ENCODE measurements at places on chromosomes 16 and 17.

- DNase-seq, result no peak
Observed at GRCh38 chr17:8470447-8471047, 34.9 kb downstream of the NDEL1 start.

- peak; percentile 94 for DNase-seq
Observed at GRCh38 chr17:1087381-1088241, 90.7 kb downstream of the TIMM22 start.

- DNase-seq, result no peak
Observed at GRCh38 chr17:47866941-47867340, 16.0 kb upstream of the SP6 start.

- DNase-seq, result no peak
Observed at GRCh38 chr17:73875346-73875745, 231.1 kb upstream of the SDK2 start.

DNA sequence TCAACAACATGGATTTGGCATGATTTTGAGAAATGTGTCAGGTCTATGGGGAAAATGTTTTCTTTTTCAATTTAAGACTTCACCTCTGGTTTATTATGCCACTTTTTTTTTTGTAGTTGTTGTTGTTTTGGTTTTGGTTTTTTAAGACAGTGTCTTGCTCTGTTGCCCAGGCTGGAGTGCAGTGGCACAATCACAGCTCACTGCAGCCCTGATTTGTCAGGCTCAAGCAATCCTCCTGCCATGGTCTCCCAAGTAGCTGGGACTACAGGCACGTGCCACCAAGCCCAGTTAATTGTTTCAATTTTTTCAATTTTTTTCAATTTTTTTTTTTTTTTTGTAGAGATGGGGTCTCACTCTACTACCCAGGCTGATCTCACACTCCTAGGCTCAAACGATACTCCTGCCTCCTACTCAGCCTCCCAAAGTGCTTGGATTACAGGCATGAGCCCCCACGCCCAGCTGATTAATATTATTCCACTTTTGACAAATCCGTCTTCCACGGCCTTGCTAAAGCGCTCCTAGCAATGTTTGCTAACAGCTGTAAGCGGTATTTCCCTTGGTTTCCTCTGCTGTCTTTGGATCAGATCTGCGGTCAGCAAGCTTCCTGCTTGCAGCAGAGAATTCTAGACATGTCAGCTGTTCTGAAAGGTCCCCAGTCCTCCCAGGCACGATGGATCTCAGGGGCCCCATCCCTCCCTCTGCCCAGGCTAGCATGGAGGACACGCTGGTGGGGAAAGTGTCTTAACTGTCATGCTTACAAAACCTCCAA, 7.0 kb upstream of the MILR1 start:
- peak; percentile 65 for DNase-seq

GRCh38 chr16:80947708-80948625, 58.7 kb downstream of the CMC2 start:
- DNase-seq, result no peak

DNA sequence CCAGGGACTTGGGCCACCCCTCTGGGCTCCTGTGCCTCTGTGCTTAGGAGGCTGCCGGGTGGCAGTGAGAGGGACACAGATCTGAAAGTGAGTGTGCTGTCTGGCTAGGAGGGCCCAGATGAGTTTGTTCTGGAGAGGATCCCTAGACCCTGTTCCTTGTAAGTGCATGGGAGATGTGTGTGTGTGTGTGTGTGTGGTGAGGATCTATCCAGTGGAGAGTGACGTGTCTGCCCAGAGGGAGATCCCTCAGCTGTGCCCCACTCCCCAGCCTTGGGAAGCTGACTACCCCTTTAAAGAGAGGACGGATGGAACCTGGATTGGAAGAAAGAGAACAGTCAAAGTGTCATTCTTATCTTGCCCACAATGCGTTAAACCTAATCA, 25.5 kb upstream of the CDC42EP4 start:
- no peak for DNase-seq

DNA sequence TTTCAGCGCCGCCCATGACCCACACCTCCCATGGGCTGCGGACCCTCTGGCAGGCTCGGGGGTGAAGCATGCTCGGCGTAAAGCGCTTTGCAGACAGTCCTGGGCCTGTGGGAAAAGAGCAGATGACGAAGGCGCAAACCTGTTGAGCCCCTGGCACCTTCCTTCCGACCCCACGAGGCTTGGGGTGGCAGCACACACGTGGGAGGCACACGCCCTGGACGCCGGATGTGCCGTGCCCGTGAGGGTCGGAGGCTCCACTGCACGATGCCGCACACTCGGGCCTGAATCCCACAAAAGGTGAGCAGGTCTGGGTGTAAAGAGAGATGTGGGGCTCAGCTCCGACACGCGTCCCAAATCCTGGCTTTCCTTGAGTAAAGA, 71.1 kb downstream of the LMF1 start:
- no peak for DNase-seq

GRCh38 chr17:42192189-42193126, 1.8 kb downstream of the GHDC start:
- DNase-seq, result no peak

DNA sequence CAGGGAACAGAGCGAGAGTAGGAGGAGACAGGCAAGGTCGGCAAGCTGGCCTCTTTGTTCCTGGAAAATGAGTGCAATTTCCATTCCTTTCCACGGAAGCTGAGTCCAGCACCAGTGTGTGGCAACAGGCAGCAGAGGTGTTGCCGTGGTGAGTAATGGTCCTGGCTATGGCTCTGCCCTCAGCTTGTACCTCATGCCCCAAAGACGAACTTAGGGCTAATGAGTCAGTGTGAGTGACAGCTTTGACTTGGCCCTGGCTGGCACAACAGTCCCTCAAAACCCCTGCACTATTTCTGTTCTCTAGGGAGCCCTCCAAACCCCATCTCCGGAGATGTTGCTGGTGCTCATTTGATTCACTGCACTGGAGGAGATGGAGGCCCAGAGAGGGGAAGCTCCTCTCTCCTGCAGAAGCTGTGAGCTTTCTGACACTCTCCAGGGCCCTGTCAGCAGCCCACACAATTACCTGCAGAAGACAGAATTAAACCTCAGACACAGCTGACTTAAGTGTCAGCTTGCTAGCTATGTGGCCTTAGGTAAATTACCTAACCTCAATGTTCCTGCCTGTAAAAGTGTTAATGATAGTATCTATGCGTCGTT, 129.9 kb downstream of the TMEM132E start:
- peak; percentile 72 for DNase-seq

DNA sequence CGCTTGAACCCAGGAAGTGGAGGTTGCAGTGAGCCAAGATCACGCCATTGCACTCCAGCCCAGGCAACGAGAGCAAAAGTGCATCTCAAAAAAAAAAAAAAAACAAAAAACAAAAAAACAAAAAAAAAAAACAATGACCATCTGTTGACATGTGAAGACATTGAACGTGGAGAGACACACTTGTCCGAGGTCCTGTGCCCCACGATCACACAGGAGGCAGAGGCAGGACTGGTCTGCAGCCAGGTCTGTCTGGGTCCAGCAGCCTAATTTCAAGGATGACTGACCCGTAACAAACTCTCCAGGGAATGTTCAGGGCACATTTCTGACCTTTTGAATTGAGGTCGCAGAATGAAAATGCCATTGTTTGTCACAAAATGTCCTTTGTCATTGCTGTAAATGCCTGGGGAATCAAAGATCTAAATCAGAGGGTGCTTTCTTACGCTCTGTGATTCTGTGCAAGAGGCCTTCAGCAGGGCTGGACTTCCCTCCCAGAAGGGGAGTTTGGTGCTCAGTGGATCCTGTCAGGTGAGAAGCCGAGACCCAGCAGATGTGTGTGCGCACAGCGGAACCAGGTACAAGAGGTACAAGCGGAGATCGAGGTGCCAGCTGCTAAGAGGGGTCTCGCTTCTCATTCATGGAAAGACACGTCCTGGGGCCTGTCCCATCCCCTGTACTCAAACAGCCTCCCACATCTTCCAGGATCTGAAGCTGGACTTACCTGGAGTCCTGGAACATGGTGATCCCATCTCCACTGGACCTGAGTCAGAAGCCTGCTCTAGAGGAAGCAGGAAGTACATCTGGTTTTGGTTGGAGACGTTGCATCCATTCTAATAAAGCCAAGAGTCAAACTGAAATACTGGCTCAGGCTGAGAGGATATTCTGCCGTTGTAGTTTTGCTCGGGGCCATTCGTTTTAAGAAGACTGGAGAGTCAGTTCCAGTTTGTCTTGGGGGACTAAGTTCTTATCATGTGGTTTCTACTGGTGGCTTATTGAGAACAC, 95.8 kb downstream of the IRF8 start:
- no peak for DNase-seq

Measured in PC-9 (cell line).